ENCODE measurements at places on chromosomes 2 and 18.

DNA sequence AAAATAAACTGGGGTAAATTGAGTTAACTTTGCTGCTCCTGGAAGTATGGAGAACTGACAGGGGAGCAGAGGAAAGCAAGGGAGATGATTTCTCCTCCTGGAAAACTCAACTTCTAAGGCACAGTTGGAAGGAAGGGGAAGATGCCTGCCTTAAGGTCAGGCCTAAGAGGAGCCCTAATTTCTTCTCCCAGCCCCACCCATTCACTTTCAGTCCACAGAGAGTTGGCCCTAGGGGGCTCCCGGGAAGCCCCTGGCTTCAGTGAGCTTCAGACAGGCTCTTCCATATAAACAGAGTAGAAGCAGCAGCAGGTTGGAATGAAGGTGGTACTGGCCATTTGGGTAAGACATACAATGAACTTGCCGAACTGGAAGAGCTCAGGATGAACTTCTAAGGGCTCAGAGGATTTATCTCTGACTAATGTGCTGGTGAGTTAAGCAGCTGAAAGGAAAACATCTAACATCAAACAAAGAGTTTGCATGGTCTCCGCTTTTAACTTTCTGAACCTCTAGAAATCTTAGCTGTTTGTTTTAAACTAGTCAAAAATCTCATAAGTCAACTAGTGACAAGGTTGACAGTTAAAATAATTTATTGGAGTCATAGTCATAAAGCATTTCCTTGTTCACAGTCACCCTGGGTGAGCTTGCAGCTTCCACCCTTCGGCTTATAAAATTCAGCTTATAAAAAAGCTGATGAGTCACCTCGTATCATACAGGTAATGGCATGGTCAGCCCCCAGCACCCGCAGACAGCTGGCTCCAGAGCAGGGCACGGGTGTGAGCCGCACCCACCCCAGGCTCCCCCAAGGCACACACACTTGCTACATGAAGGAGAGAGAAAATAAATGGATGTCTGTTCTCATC lies 9.8 kb downstream of the MALL start:
- DNase-seq: no peak

DNA sequence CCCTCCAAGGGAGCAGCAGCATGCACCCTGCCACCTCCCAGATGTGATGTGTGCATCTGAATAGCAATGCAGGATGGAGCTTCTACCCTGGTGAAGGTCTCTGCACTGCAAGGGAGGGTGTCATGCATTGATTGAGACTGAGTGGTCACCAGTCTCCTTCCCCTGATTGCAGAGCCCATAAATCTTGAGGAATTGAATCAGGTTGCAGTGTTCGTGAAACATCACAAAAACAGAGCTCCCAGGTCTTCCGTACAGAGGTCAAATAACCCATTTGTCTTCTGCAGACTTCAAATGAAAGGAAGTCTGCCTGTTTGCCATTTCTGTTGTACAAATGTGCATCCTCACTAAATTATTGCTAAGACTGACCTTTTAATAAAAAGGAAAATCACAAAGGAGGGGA lies 136.8 kb downstream of the WDSUB1 start:
- DNase-seq: no peak

GRCh38 chr2:32559136-32559535 lies 68.7 kb upstream of the TTC27 start:
- DNase-seq: no peak

GRCh38 chr2:109499566-109499965 lies 114.2 kb downstream of the SEPTIN10 start:
- DNase-seq: no peak

DNA sequence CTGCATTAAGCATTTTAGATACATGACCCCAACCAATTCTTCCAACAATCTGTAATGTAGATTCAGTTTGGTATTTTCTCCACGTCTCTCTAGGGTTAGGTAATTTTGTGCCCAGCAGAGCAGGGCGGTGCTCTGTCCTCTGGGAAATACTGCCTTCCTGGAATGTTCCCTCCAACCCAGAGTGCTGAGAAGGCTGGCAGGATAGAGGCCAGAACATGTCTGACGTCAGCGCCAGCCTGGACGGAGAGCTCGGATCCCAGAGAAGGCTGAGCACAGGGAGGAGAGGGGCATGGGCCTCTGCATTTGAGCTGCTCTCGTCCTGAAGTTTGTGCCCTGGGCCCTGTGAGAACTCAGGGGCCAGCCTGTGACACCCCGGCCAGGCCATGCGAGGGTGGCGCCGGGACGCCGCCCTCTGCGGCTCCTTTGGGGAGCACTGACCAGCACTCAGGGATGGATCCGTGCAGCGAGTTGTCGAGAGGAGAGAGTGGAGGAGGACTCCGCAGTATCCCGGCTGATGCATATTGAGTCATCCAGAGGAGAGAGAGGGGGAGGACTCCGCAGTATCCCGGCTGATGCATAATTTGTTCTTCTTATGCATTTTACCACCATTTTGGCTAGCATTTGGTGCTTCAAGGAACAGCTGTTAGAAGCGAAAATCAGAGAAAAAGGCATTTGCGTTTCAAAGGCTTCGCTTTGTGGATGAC lies 80.0 kb upstream of the PXDN start:
- DNase-seq: no peak

GRCh38 chr18:51138936-51139335 lies 58.5 kb downstream of the MEX3C start:
- no peak for DNase-seq

GRCh38 chr2:195543902-195544894 lies 112.8 kb upstream of the SLC39A10 start:
- DNase-seq: no peak

GRCh38 chr2:65939687-65940086 lies 495.2 kb upstream of the MEIS1 start:
- DNase-seq: no peak

DNA sequence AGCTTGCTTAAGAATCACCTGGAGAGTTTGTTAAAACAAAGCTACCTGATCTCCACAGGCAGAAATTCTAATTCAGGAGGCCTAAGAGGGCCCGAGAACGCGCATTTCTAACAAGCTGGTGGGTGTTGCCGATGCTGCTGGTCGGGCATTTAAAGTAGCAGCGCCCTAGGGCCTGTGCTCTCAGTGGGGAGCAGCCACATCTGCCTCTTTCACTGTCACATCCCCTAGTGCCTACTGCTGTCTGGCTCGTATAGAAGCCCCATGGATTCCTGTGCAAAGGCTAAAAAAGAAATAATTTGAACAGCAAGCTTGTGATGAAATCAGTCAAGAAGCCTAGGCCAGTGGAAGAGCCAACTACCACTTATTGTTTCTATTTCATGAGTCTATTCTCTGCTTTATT lies 126.7 kb upstream of the SMIM21 start:
- DNase-seq: no peak

DNA sequence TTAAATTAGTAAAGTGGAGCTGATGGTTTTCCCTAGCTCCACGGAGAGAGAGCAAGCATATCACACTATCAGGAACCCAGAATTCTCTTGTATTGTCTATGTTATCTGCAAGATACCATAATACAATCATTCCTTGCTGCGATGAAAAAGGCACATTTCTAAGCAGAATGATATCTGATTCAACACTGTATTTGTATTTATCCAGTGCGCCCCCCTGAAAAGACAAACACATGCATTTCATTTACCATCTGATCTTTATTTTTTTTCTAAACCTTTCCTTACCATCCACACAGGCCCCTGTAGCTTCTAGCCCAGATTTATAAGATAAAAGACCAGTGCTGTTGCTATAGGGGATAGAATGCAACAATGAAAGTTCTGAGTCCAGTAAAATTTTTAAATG lies 420.6 kb downstream of the TDRD15 start:
- no peak for DNase-seq

DNA sequence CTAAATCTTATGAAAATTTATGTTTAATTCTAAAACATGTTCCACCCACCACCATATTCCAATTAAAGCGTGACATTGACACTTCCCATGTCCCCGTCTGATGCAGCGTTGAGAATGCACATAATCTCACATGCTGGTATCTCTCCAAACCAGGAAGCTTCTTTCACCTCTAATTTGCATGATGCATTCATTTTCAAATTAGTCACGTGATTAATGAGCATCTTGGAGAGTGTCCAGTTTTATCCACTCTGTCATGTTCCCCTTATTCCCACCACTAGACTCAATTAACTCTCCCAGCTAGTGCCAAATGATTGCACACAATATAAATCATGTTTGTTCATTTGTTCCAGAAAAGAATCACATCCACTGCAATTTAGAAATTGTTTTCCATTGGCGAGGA lies 105.8 kb downstream of the RIT2 start:
- no peak for DNase-seq

DNA sequence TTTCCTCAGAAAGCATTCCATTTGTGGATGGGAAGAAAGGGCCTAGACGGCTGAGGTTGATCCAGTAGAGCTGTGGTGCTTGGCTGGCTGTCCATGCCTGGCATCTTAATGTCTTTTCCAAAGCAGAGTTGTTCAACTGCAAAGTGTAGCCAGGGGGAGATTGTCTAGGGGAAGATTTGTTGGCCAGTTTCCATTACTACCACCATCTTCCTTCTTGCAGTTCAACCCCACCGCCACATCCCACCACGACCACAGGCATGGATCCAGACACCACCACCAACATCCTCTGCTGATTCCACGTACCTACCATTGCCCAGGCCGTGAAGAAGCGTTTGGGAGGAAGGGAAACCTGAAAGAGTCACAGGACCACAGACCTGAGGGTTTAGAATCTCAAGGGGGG lies 50.7 kb upstream of the HAAO start:
- DNase-seq: no peak

GRCh38 chr2:235765181-235765820 lies 271.5 kb downstream of the AGAP1 start:
- no peak for DNase-seq

DNA sequence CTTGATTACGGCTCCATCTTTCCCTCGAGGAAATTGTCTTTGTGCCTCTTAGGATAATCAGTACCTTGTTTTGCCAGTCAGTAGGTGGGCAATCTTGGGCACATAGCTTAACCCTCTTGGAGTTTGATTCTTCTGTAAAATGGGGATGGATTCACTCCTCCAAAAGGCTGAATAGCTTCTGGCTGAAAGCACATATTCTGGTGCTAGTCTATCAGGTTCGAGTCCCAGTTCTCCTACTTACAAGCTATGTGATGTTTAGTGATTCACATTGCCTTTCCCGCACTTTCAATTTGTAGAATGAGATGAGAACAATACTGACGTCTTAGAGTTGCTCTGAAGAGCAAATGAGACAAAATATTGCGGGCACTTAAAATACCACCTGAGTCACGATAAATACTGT lies 43.9 kb downstream of the ATIC start:
- DNase-seq: no peak

All from K562 (cell line).